ENCODE measurements at places on chromosomes 5 and 9. TPM values are rescaled to one million over a fixed set of nuclear protein-coding genes. Genes with fewer than 3 reads are reported as not detected.

The NEUROG1 gene
- not detected for total RNA-seq

The GPR150 gene
- total RNA-seq, result 0.13 TPM

The ANKRD33B gene
- 38.6 TPM for total RNA-seq

The GCNT1 gene
- total RNA-seq, result 78.2 TPM

DNA sequence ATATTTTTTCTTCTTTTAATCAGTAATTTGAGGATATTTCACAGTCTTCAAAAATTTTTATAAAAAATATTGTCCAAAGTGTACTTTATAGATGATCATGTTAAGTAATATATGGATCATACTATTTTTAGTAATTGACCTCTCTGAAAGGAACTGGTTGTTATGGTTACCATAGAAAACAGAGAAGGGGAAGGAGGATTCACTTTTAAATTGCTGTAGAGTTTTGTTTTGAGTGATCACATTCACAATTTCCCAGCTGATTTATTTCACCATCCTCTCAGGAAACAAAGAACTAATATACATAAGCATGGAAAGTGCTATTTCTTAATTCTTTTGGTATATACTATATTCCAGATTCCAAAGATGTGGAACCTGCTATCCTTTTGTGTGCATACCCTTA, 56.5 kb upstream of the NREP start:
- H3K4me3 ChIP-seq, result no peak overlapping the region
- no peaks in the 10 kb centered on the region for H3K4me1 ChIP-seq
- no peak overlapping the region for H3K27ac ChIP-seq
- H3K27me3 ChIP-seq, result no peaks in the 10 kb centered on the region
- no peaks in the 10 kb centered on the region for H3K36me3 ChIP-seq

- no peak overlapping the region for H3K27ac ChIP-seq
- H3K27me3 ChIP-seq, result no peaks in the 10 kb centered on the region
- no peak overlapping the region for H3K4me3 ChIP-seq
- H3K4me1 ChIP-seq, result peaks cover 5% of the 10 kb centered on the region
- DNase-seq, result no peak
These were observed 118.1 kb upstream of the NFIL3 start for GRCh38 chr9:91541734-91542133.
